RPMI8226 (cell line): ENCODE measurements at places on chromosomes 2 and 18.

DNA sequence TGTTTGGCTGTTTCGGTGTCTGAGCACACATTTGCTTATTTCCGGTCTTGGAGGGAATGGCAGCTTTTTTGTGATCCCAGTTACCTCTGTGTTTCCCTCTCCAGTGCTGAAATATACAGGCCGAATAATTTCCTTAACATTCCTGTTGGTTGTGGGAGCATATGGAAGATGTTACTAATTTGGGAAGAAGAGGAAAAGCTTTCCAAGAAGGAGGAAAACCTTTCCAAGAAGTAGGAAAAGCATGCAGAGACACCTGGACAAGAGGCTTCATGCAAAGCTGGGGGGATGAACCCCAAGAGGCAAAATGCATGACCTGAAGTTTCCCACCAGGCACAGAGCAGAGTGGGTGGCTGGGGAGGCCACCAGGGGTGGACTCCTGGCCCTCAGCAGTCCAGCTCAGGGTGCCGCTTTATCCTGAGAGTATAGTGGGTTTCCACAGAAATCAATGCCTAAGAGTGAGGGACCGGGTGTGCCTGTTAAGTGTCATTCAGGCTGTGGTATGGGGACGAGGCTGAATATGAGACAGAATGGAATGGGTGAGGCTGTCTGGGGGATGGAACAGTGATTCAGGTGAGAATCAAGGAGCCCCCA is 25.5 kb upstream of the GNAL start:
- no peak for DNase-seq

DNA sequence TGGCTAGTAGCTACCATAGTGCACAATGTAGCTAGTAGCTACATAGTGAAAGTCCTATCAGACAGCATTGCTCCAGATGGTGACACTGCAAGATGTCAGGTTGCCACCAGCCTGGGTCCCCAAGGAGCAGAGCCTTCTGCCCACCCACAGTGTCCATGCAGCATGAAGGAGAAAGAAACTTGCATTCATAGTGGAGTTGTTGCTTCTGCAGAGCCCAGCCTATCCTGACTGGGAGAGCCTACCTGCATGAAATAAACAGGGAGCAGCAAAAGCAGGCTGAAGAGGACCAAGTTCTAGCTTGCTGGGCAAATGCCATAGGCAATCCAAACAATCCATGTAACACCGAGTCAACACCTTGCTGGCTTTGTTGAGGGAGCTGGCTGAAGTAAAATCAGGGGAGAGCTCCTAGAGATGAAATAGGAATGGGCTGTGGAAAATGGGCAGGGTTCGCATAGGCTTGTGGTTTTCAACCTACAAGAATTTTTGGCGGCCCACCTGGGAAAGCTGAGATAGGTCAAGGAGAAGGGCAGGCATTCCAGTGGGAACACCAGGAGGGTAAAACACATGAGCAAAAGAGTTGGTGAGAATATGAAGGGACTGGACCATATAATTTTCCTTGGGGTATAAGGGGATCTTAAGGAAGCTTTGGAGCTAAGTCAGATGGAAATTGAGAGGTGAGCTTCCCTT is 195.8 kb downstream of the CYP26B1 start:
- no peak for DNase-seq

DNA sequence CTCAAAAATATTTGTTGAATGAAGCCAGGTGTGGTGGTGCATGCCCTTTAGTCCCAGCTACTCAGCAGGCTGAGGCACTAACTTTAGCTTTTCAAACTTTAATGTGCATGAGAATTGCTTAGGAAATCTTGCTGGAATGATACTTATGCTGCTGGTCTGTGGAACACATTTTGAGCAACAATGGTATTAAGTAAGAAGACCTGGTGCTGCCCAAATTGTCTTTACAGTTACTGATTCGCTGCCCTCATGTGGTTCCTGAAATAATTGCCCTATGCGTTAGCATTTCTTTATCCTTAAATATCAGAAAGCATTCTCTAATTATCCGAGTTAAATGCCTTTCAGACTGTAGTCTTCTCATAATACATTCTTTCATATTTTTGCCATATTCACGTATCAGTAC is 76.0 kb upstream of the SESTD1 start:
- peak; percentile 22 for DNase-seq

DNA sequence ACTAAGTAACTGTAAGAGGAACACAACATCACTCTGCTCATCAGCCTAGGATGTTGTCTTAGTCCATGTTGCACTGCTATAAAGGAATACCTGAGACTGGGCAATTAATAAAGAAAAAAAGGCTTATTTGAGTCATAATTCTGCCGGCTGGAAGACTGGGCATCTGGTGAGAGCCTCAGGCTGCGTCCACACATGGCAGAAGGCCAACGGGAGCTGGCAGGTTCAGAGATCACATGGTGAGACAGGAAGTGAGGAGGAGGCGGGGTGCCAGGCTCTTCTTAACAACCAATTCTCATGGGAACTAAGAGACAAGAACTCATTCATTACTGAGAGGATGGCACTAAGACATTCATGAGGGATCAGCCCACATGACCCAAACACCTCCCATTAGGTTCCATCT is 46.8 kb downstream of the EPG5 start:
- DNase-seq: peak; percentile 79
